Stomach (tissue), 19 donors: ENCODE measurements at places on chromosomes 1 and 21. TPM values are rescaled to one million over a fixed set of nuclear protein-coding genes. Genes with fewer than 3 reads are reported as not detected.

GRCh38 chr21:45880097-45881068 is 101.2 kb upstream of the COL6A1 start:
- DNase-seq, result peak; percentile 65
- H3K27ac ChIP-seq, result no peak overlapping the region
- no peaks in the 10 kb centered on the region for H3K36me3 ChIP-seq
- peaks cover 2% of the 10 kb centered on the region for H3K4me1 ChIP-seq

GRCh38 chr1:107793896-107794453 is 171.0 kb downstream of the VAV3 start:
- no peaks in the 10 kb centered on the region for H3K36me3 ChIP-seq
- H3K27me3 ChIP-seq, result no peaks in the 10 kb centered on the region
- DNase-seq, result no peak

DNA sequence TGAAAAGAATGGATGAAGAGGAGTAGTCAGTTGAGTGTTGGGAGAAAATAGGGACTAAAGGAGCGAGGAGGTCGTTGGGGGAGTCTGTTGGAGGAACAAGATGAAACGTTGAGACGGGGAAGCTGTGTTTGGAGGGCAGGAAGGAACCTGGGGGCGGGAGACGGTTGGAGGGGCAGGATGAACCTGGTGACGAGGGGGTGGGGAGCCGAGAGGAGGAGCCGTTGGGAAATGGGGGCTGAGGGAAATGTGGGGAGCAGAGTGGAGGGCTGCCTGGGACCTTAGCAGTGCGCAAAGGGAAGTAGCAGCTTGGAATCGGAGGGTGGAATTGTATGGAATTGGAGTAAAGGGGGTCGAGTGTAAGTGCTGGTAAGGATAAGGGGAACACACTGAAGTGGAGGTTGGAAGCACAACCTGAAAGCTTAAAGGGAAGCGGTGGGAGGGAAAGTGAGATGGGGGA is 630 bp downstream of the MTF2 start:
- peaks cover under 1% of the 10 kb centered on the region for H3K36me3 ChIP-seq
- no peak for DNase-seq
- peak overlapping the region; percentile 83 for H3K4me3 ChIP-seq
- H3K4me1 ChIP-seq, result peaks cover 47% of the 10 kb centered on the region

DNA sequence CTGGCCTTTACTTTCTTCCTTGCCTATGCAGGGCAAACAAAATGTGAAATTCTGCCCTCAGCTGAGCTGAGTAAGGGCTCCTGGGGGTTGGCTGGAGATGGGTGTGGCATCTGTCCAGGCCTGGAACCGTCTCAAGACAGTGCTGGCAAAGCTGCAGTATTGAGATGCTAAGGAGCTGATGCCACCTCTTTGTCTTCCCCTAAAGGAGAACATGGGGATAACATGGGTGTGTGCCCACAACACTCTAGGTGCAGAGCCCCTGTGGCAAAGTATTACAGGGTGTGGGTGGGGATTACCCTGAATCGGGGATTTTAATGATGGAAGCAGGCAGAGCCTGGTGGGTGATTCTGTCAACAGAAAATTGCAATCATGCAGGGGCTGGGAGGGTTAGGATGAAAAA is 2.5 kb upstream of the ST3GAL3 start:
- H3K36me3 ChIP-seq, result peaks cover 57% of the 10 kb centered on the region
- H3K4me1 ChIP-seq, result peaks cover 11% of the 10 kb centered on the region
- no peak for DNase-seq

ZNF362 gene
- total RNA-seq, result 1.3 TPM

LHX8 gene
- not detected for total RNA-seq

LRRC38 gene
- not detected for total RNA-seq
